ENCODE measurements at places on chromosomes 12 and 14.

DNA sequence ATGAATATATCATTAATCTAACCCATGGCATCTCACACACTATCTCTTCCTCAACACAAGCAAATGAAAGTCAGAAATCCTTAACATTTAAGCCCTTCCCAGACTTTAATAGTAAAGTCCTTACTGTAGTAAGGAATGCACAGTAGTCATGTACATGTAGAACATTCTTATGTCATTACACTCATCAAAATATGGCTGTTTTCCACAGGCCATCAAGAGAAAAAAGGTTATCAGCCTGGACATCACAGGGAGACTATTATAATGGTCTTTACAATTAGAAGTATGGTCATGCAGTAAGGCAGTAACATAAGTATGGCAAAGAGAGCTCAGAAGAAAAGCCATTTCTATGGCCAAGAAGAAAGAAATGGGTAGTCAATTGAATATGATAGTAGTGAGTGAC lies 121.2 kb downstream of the SLC6A15 start:
- peak; percentile 46 for DNase-seq

GRCh38 chr12:120261951-120262851 lies 3.3 kb downstream of the PXN start:
- DNase-seq = no peak

GRCh38 chr14:92678766-92679165 lies 69.7 kb downstream of the LGMN start:
- DNase-seq = no peak

DNA sequence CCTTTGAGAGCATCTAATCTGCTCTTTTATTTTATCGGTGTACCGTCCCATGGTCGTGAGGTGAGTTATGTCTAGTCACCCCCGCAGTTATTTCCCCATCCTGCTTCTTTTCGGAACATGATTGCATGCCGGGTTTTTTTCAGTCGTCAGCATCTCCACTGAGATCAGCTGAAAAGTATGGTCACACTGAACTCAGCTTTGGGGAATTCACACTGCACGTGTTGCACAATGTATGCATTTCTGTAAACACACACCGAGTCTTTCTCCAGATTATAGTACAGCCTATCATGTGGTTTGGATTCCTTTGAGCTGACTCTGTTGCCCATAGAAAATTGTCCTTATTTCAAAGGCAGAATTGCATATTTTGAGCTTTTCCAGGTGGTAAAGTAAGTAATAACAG lies 24.6 kb downstream of the PLXNC1 start:
- DNase-seq = peak; percentile 97

- DNase-seq = peak; percentile 20
These were observed 44.2 kb downstream of the SOCS2 start for GRCh38 chr12:93616584-93617101.

- no peak for DNase-seq
These were observed 11.4 kb downstream of the PRORP start for GRCh38 chr14:35133542-35134328.

- no peak for DNase-seq
These were observed 156.3 kb upstream of the FKBP4 start for GRCh38 chr12:2638273-2639019.

- DNase-seq = no peak
These were observed 116.2 kb downstream of the EGLN3 start for GRCh38 chr14:33834466-33835260.

- DNase-seq = no peak
These were observed 91.9 kb downstream of the PCNX1 start for GRCh38 chr14:70999117-70999516.

GRCh38 chr14:57085801-57086200 lies 182.9 kb downstream of the EXOC5 start:
- no peak for DNase-seq

DNA sequence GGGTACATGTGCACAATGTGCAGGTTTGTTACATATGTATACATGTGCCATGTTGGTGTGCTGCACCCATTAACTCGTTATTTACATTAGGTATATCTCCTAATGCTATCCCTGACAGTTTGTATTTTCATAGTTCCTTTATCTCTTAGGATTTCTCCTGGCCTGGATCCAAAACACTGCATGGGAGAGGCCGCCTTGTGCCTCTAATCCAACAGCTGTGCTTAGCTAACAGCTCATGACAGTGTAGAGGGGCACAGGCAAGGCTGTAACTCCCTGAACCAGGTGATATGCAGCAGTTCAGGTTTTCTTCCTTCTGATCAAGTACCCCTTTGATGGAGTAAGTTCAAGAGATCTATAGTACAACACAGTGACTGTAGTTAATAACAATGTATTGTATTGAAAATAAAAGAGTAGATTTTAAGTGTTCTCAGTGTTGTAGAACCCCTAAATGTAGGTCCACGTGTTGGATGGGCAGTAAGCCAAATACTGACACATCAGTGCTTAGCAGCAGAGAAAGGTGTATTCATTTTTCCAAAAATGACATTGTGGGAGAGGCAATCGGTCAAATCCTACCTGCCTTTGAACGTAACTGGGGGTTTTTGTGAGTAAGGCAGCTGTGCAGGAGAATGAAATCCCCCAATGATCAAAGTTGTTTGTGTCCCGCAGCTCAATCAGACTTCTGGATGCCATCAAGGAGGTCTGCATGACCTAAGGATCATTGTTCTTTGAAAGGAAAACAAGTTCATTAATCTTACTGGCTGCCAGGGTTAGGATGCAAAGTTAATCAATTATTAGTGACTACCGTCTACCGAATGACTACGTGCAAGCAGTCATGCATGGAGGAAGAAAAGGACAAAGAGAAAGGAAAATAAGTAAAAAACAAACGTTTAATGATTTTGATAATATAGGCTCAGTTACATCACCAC lies 89.3 kb upstream of the FGD4 start:
- no peak for DNase-seq

DNA sequence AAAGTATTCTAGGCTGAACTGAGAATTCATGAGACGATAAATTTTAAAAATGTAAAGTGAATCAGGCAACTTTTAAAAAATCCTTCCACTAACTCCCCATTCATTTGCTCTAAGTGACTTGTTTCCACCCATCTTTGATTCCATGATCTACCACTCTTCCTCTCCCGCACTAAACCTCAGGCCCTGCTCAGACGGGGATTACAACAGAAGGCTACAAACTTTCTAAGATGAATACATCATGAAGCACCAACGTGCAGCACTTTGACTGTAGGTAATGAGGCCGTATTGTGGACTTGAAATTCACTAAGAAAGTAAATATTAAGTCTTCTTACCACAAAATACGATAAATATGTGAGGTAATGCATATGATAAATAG lies 30.0 kb downstream of the TMEM132D start:
- no peak for DNase-seq

Data from fibroblast of upper back skin (primary cell).